Lung (tissue), 17 donors: ENCODE measurements at places on chromosomes 6 and 20.

DNA sequence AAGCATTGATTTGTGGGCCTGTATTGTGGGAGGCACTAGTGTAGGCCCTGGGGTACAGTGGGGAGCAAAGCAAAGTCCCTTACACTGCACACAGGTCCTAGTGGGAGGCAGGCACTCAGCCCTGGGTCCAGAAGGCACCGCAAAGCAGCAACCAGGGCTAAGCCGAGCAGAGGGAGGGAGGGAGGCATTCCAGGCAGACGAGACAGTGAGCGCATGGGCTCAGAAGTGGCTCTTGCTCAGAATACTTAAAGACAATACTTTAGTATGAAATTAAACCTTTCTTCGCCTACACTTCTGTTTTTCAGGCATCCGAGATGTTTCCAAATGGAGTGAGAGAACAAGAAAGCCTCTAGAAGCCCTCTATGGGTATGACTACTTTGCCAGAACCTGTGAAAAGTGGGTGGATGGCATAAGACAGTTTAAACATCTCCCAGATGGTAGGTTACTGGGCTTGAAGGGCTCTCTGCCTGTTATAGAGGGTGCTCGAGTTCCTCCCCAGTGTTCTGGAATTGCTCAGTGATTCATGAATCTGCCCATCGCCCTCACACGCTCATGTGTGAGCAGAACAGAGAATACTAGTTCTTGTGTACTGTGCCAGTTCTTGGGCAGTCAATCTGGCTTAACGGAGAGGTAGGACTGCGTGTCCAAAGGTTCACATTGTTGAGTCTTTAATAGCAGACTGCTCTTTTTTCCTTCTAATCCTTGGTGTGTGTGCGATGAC lies 18.7 kb downstream of the BPHL start:
- no peak for DNase-seq

DNA sequence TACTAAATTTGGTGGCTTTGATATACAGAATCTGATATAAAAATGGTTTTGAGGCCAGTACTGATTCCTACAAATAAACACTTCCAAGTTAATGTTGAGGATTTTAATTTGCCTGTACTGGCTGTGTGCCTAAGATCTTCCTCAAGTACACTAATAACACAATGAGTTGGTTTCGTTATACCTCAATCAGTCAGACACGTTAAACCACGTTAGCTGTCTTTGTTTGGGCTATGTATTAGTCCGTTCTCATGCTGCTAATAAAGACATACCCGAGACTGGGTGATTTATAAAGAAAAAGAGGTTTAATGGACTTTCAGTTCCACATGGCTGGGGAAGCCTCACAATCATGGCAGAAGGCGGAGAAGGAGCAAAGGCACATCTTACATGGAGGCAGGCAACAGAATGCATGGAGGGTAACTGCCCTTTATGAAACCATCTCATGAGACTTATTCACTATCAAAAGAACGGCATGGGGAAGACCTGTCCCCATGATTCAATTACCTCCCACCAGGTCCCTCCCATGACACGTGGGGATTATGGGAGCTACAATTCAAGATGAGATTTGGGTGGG lies 46.2 kb downstream of the NT5E start:
- DNase-seq: no peak

DNA sequence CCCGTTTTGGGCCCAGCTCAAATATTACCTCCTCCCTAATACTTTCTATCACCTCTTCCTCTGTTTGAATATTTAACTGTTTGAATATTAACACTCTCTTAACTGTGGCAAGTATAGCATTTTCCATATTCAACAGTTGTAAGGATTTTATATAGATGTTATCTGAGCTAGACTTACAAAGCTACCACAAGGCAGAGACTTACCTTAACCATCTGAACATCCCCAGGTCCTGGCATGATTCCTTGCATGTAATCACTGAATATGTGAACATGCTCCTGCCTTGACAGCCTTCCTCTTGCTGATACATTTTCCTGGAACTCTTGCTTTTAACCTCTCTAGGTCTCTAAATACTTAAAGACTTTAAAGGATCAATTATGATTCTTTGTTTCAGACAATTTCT lies 182.4 kb downstream of the MCHR2 start:
- no peak for DNase-seq

DNA sequence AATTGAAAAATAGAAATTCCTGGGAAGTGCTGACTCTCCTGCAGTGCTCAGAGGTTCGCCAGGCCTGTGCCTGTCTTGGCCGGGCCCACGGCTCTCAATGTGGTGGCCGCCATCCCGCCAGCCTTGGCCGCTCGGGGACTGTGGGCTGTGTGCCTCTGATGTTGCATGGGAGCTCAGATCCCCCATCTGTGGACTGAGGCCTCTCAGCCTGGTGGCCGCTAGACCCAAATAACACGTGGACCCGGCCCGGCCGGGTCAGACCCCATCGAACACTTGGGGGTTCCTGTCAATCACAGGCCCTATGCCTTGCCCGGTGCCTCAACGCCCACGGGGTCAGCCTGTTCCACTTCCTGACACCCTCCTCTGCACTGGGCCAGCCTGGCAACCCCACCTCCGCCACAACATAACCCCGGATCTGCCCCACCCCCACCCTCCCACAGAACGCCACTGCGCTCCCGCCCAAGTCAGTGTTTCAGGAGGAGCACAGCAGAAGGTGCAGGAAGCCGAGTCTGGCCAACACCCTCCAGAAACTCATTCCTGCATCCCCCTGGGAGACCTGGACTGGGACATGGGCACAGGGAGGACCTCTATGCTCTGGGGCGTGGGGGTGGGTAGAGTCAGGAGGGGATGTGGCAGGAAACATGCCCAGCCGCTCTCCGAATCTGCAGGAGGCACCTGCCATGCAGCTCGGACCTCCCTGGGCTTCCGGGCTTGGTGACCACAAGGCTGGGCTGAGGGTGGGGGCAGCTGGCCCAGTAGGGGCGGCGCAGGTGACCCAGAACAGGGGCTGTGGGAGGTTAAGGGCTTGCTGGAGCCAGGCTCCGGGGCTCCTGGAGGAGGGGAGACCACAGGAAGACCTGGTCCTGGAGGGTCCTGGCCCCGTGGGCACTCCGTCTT lies 98.7 kb upstream of the BHLHE23 start:
- DNase-seq: no peak

DNA sequence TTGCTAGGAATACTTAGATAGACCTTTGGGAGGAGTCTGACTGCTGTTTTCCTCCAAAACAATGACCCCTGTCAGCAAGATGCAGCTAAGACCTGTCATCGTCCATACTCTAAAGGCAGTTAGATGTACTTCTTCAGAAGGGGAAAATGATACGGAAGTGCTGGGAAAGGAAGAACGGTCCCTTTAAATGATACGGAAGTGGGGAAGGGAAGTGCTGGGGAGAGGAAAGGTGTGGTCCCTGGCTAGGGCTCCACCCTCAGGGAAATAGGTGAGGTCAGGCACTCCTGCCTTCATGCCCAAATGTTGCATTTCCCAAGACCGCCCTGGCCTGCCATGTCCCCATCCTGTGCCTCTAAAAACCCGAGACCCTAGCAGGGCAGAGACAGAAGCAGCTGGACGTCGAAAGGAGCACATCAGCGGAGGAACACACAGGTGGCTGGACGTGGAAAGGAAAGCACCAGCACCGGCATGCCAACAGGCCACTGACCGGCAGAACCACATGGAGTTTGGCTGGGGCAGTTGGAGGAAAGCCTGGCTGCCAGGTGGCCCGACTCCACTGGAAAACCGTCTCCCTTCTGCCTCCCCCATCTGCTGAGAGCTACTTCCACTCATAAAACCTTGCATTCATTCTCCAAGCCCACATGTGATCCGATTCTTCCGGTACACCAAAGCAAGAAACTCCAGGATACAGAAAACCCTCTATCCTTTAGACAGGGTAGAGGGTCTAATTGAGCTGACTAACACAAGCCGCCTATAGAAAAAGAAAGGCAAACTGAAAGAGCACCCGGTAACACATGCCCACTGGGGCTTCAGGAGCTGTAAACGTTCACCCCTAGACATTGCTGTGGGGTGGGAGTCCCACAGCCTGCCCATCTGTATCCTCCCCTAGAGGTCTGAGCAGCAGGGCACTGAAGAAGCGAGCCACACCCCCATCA lies 94.6 kb downstream of the FAXC start:
- DNase-seq: no peak

GRCh38 chr6:35439308-35439707 lies 12.8 kb upstream of the FANCE start:
- no peak for DNase-seq

GRCh38 chr6:124676033-124676432 lies 286.2 kb upstream of the RNF217 start:
- DNase-seq: no peak

DNA sequence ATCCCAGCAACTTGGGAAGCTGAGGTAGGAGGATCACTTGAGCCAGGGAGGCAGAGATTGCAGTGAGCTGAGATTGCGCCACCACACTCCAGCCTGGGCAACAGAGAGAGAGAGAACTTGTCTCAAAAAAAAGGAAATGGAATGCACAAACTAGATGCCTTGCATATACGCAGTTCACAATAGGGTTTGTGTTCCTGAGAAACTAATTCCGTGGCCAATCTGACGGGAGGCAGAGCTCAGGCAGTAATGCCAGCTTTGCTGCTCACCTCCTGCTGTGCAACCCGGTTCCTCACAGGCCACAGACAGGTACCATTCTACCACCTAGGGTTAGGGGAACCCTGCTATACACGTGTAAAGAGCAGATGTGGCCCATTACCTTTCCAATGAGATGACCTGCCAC lies 1.4 kb downstream of the CDK5RAP1 start:
- DNase-seq: no peak

- DNase-seq: no peak
Observed at GRCh38 chr20:341682-342081, 5.2 kb upstream of the NRSN2 start.

DNA sequence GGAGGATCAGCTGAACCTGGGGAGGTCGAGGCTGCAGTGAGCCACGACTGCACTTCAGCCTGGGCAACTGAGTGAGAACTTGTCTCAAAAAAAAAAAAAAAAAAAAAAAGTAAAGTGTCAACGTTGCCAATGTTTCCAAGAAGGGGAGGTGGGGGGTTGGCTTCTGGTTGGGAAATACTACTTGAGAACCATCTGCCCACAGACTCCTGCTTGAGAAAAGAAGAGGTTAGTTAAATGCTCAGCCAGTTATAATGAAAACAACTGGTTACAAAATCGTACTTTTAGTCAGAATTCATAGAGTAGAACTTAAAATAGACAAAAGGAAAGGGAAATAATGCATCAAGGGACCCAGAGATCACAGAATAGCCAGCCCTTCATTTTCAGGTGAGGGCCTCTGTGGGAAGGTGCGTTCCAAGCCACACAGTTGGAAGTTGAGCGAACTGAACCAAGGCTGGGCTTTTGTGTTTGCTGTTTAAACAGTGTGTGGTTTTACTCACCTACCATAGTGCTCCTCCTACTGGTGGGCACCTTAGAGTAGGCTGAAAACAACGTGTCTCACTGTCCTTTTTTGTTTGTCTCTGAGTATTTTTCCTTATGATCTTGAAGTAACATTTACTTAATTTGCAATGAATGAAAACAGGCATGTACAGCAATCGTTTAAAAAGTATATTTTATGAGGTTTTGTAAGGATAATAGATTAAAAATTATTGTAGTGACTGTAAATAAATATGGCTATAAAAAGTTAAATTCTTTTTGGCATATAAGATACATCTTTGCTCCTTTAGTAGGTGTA lies 200.7 kb downstream of the BCAS1 start:
- DNase-seq: peak; percentile 57

GRCh38 chr6:102064142-102064541 lies 670.6 kb downstream of the GRIK2 start:
- no peak for DNase-seq

DNA sequence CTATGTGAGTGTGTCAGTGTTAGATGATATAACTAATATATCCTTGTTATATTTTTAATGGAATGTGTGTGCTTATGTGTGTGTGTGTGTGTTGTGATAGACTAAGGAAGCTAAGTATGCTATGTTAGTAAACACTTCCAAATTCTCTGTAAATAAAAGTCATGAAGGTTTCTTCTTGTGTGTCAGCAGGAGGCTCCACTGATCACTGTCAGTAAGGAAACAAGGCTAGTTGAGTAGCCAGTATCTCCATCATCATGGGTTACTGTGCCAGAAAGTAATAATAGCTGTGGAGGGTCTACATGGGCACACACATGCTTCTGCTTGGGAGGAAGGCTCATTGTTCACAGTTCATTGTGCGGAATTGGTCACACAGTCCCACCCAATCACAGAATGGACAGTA lies 302.8 kb upstream of the RNF217 start:
- DNase-seq: no peak

DNA sequence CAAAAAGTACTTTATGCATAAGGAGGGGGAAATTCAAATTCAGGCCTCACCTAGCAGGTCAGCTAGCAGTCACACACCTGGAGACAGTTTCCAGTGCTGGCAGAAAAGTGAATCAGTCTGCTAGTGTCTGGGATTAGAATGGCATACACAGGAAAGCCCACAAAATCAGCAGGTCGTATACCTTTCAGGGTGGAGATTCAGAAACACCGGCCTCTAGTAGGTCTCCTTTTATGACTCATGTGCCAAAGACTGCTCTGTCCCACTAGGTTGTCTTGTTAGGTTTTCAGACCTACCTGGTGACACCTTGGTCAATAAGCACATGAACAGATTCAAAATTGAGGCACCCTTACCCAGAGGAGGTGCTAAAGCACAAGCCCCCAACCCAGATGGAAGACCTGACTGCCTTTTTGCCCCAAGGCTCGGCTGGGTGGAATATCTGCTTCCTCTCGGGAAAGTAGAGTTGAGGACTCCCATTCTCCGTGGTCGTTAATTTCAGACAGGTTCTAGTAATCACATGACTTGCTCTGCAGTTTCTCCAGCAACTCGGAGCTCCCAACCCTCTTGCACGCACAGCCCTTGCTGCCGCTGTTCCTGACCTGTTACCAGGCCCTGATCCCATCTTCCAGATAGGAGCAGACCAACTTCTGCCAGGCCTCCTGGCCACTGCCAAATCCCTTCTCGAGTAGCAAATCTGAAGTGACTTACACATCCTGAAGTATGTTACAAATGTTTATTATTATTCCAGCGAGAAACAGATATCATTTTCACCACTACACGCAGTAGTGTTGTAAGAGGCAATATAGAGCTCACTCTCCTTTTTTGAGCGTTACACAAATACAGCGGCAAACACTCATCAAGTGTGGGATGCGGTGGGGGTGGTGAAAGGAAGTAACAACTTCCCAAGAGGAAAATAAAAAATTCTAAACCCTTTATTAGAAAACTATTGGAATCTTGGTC lies 46.6 kb downstream of the AGPAT4 start:
- no peak for DNase-seq

- no peak for DNase-seq
Observed at GRCh38 chr20:19969106-19969505, 48.1 kb upstream of the NAA20 start.

- no peak for DNase-seq
Observed at GRCh38 chr6:816510-817084, 123.7 kb upstream of the EXOC2 start.

GRCh38 chr6:16705081-16705993 lies 55.9 kb downstream of the ATXN1 start:
- no peak for DNase-seq

GRCh38 chr6:165707067-165707853 lies 44.2 kb upstream of the PDE10A start:
- DNase-seq: no peak

DNA sequence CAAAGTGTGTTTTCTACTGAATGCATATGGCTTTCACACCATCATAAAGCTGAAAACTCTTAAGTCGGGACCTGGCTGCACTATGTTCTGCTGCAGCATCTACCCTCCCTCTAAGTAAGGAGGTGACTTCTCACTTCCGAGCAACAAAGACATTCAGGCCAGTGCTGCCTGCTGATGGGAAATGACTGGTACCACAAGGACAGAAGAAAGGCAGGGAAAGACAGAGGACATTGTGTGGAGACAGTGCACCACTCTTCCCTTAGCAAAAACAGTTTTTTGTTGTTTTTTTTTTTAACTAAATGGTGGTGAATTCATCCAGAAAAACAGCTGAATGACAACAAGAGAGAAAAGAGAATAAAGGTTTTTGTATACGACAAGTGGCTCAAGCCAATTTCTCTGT lies 81.5 kb downstream of the MAP7 start:
- no peak for DNase-seq
